Right hindlimb (tissue), 1 donor: ENCODE measurements at places on chromosomes 5 and 9.

DNA sequence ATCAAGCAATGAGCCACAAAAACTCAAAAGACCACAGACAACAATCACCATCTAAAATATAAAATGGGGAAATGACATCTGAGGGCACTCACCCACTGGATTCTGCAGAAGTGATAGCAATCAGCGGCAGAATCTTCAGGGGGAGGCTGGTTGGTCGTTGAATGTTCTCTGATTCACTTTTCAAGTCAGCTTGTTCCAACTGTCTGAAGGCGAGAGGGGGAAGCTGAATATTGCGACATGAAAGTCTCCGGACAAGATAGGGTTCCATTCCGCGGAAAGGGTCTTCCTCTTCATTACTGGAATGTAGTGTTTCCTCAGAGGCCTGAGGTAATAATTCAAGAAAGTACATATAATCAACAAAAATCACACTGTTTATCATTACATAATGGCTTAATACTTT is 94.9 kb upstream of the PDE4D start:
- no peak for DNase-seq

GRCh38 chr5:87069311-87069710 is 198.4 kb upstream of the RASA1 start:
- no peak for DNase-seq

DNA sequence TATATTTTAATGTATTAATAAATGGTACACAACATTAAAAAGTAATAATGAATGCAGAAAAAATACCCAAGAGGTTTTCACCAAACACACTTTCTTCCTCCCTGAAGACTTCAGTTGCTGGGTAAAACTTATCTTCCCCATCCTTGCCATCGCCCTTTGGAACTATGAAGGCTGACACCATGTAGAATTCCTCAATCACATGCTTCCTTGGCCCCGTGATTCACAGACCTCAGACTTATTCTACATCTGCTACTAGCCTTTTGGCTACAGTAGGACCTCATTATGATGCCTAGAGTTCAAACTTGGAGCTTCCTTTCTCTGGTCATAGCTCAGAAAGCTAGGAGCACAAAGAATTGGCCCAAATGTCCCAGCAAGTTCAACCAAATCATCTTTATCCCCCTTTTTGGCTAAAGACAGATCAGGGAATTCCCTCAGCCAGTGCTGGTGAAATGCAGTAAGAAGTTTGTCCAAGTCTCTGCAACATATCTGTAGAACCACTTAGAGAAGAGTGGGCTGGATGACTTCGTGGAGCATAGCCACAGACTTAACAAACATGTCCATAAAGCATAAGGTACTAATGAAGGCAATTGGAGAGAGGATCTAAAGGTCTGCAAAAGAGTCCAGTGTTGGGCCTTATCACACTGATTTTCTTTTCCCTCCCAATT is 253.5 kb downstream of the SEC61B start:
- no peak for DNase-seq

- no peak for DNase-seq
These were observed 15.1 kb downstream of the RABGAP1 start for GRCh38 chr9:122955961-122956360.

DNA sequence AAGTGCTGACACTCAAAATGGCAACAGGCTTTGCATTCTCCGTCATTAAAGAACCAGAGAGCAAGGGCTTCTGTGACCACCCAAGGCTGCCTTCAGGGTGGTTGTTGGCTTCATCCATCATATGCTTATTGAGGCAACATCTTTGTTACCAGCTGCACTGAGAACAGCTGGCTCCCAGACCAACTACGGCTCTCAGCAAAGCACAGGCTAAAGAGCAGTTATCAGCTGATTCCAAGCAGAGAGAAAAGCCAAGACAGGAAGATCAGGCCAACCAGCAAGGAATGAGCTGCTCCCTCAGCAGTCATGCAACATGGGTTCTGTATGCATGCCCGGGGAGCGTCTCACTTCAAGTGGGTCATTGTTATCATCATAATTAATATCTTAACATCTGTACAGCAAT is 358.9 kb downstream of the ACTL7B start:
- DNase-seq: no peak

DNA sequence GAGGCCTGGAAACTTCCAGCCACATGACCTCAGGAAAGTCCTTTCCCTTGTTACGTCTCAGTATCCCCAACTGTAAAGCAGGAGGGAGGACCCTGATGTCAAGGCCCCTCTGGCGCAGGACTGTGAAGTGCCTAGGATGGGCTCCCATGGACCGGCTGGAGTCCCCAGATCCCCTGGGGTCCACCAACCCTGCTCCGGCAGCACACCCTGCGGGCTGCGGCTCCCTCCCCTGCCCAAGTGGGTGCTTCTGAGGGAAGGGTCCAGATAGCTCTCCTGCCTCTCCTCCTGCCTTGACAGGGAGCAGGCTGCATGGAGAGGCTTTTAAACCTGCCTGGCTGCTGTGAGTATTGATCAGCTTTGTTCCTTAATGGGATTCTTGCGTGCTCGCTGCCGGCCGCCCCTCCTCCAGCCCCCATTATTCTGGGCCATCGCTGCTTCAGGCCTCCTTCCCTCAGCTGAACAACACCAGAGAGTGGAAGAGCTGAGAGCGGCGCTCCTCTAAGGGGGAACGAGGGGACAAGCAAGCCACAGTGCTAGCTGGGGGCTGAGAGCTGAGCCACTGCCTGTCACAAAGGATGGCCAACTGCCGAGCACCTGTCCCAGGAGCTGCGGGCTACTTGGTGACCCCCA is 25.6 kb upstream of the NTNG2 start:
- no peak for DNase-seq

GRCh38 chr5:120293796-120294195 is 170.3 kb upstream of the PRR16 start:
- no peak for DNase-seq

DNA sequence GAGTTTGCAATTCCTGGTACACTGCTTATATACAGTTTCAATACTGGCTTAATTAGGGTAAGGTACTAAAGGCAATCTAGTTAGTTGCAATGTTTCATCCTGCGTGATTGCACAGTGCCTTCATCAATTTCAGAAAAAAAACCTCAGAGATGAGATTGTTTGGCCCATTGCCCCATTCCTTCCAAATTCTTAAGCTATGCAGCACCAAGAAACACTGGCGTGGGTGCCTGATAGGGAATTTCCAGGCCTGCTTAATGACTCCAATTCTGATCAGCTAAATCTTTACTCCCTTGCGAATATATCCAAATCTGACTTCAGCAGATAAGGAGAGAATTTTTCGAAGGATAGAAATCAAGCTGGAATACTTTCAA is 35.9 kb upstream of the GAS1 start:
- DNase-seq: no peak

DNA sequence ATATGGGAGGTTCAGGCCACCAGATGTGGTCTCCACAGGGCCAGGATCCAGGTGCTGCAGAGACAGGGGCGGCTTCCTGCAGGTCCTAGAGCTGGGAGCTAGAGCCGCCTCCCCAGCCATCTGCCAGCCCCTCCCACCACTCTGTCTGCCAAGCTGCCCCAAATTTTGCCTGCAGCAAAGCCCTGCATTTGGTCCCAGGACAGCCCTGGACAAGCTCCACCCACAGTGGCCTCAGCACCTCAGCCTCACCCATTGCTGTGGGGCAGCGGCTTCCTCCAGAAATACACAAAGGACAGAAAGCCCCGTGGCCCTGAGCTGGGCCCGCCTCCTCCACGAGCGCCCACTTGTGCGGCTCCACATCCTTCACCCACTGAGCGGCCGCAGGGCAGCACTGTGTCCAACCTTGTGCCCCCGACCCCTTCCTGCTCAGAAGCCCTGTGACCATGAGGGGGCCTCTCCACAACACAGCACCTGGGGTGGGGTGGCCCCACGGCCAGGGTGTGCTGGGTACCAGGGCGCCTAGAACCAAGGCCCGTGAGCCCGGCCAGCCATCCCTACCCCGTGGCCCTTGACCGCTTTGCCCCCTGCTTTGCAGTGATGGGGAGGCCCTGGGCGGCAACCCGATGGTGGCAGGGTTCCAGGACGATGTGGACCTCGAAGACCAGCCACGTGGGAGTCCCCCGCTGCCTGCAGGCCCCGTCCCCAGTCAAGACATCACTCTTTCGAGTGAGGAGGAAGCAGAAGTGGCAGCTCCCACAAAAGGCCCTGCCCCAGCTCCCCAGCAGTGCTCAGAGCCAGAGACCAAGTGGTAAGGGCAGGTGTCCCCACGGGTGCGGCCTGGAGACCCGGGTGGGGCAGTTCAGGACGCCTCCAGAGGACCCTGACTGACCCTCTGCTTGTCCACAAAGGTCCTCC is 3.7 kb upstream of the AJM1 start:
- DNase-seq: peak; percentile 27

DNA sequence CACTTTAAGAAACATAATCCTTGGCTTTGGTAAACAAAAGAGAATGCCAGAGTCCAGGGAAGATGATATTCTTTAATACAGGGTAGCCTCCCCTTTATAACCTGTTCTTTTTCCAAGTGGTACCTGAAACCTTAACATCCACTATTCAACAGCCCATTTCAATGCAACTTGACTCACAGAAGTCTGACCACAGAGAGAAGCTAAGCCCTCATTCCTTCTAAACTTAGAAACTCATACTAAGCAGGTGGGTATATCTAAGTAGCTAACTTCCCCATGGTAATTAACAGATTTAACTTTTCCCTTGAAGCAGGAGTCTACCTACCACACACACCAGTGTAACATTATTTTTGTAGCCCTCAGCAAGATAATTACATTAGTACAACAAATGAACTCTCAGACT is 91.9 kb downstream of the CEMIP2 start:
- no peak for DNase-seq

- peak; percentile 33 for DNase-seq
These were observed 1.5 kb downstream of the NSMF start for GRCh38 chr9:137457406-137458193.

DNA sequence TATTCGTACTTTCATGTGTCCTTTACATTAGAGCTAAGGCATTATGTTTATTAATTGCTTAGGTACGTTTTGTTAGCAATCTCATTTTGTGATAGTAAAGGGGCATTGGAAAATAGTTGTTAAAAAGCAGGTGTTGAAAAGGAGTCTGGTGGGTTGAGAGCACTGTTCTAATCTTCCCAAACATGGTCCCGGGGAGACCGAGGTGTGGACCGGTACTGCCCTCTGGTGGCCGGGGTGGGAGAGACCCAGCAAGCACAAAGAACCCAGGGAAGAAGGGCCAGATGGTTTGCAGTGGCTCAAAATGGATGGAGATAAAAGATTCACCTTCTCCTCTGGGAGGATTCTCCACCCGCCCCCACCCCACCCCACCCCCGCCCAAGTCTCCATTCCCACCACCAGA is 26.1 kb downstream of the IDNK start:
- DNase-seq: peak; percentile 38

- no peak for DNase-seq
These were observed 174.0 kb downstream of the MAN2A1 start for GRCh38 chr5:109863752-109864151.

DNA sequence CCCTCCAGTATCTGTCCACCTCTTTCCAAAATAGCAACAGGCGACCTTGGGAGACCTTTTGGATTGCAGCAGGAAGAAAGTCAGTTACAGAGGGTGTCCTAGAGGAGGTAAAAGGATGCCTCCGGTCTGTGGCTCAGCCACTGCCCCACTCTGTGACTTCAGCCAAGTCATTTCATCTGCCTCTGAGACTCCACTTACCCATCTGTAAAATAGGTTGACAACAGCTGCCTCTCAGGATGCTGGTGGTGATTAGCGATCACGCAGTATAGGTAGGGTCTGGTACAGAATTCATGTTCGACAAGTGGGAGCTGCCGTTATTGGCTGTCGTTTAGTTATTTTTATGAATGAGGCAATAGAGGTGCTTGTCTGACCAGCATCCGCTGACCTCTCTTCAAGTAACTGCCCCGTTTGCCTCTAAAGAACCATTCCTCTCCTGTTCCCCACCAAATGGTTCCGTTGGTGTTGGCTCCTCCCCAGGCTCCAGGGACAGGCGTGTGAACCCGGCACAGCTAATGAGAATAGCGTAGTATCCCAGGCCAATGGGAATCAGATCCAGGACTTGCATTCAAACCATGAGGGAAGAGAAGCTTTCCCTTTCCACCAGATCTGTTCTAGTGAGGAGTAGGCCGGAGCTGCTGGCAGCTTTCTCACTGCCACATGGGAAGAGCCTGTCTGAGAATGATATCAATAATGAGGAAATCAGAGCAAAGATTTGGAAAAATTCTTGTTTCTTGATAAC is 64.1 kb downstream of the SMIM23 start:
- no peak for DNase-seq

DNA sequence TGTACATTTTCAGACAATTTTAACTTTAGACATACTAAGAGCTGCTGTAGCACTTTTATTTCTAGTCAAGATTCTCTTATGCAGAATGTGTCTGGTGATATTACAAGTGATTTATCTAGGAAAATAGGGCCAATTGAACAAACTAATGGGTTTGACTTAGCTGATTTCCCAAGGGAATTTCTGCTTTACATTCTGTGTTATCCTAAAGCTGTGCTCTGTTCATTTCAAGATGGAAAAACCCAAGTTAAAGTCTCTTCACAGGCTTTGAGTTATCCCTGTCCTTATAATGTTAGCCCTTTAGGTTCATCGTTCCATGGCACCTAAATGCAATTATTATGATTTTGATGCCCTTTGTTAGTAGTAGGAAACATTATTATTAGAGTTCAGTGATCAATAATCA is 704.9 kb upstream of the CDH18 start:
- no peak for DNase-seq

- DNase-seq: no peak
These were observed 582.3 kb downstream of the CAAP1 start for GRCh38 chr9:26310294-26310693.

DNA sequence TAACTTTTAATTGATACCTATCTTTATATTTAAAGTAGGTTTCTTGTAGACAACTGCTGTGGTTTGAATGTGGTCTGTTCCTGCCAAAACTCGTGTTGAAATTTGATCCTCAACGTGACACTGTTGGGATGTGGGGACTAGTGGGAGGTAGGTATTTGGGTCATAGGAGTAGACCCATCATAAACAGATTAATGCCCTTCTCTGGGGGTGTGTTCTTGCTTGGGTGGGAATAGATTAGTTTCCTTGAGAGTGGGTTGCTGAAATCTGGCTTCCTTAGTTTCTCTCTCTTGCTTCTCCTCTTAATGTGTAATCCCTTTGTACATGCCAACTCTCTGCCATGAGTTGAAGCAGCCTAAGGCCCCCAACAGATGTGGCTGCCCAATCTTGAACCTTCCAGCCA is 34.6 kb upstream of the IPPK start:
- no peak for DNase-seq

DNA sequence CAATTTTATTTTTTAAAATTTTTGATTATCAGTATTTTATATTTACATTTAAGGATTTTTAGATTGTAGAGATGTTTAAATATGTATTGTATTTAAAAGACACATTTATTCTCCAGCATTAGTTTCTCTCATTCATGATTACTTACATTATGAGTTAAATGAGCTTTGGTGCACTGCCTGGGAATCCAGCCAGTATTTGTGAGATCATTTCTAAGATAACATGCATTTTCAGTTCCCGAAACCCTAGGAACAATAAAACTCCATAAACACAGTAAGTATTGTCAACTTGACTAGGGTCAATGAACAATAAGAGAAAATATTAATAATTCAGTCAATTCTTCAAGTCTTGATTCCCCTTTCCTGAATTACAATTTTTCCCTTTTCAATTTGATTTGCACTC is 403.3 kb downstream of the PLK2 start:
- no peak for DNase-seq

- DNase-seq: no peak
These were observed 4.7 kb downstream of the ERCC6L2 start for GRCh38 chr9:95880021-95880690.
